Breast epithelium (tissue), 4 donors: ENCODE measurements at places on chromosomes 1 and 21. TPM values are rescaled to one million over a fixed set of nuclear protein-coding genes. Genes with fewer than 3 reads are reported as not detected.

DNA sequence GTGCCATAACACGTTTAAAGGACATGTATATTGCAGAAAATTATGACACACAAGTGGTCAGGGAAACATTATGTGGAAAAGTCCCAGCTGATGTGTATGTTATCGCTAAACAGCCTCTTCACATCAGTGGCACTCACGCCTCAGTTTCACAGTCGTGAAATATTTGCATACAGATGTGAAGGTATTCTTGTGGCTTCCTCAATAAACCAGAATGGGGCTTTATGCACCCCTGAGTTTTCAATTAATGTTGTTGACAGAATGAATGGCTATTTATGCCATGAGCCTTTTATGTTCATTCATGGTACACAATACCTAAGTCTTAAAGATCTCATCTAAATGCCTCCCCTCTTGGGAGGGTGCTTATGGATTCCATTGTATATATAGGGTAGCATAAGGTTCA, 202.1 kb upstream of the ADGRL2 start:
- no peak for DNase-seq
- H3K36me3 ChIP-seq = no peaks in the 10 kb centered on the region
- no peaks in the 10 kb centered on the region for H3K4me1 ChIP-seq
- H3K27me3 ChIP-seq = no peaks in the 10 kb centered on the region
- no peak overlapping the region for H3K4me3 ChIP-seq
- H3K27ac ChIP-seq = no peak overlapping the region

DNA sequence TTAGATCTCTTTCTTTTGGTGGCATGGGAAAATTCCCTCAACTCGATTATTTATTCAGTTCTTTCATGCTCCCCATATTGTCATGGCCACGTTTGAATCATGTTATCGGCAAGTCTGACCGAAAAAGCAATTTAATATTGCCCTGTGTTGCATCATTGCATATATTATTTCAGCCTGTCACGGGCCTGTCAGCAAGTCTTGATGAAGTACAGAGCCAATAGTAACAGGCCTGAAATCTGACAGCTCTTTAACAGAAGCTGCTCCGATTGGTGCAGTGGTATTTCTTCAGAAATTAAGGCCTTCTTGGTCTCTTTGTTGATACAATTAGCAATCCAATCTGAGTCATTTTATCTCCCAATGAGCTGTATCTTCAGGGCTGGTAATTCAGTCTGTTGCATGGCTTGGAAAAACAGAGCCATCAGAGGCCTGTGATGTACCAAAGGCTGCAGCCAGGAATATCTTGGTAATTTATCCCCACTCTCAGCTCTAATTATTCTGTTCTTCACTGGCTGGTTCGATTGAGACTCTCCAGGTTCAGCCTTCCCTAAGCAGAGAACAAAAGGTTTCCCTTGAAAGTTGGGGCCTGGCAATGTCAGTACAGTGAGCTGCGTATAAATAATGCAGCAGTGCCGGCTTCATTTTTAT, 149.5 kb downstream of the FGGY start:
- peaks cover 4% of the 10 kb centered on the region for H3K4me1 ChIP-seq
- no peaks in the 10 kb centered on the region for H3K27me3 ChIP-seq
- no peak overlapping the region for H3K4me3 ChIP-seq
- H3K27ac ChIP-seq = no peak overlapping the region

- DNase-seq = no peak
- no peaks in the 10 kb centered on the region for H3K4me1 ChIP-seq
- no peaks in the 10 kb centered on the region for H3K27me3 ChIP-seq
- no peak overlapping the region for H3K27ac ChIP-seq
Measured at GRCh38 chr1:241964550-241965282, 7.1 kb downstream of the BECN2 start.

The DYRK3 gene
- 7.8 TPM for total RNA-seq

- peak overlapping the region; percentile 88 for H3K27ac ChIP-seq
- H3K27me3 ChIP-seq = no peaks in the 10 kb centered on the region
- H3K36me3 ChIP-seq = no peaks in the 10 kb centered on the region
- peak; percentile 59 for DNase-seq
- H3K4me3 ChIP-seq = peak overlapping the region; percentile 97
Measured at GRCh38 chr1:227318853-227319607, 738 bp upstream of the CDC42BPA start.

- no peaks in the 10 kb centered on the region for H3K36me3 ChIP-seq
- no peaks in the 10 kb centered on the region for H3K27me3 ChIP-seq
- H3K4me1 ChIP-seq = no peaks in the 10 kb centered on the region
Measured at GRCh38 chr1:198102454-198102827, 54.4 kb upstream of the NEK7 start.

- H3K27me3 ChIP-seq = no peaks in the 10 kb centered on the region
- H3K4me1 ChIP-seq = no peaks in the 10 kb centered on the region
- no peaks in the 10 kb centered on the region for H3K36me3 ChIP-seq
- H3K4me3 ChIP-seq = no peak overlapping the region
Measured at GRCh38 chr1:215256936-215257679, 174.6 kb downstream of the KCNK2 start.

- no peaks in the 10 kb centered on the region for H3K27me3 ChIP-seq
- peak overlapping the region; percentile 68 for H3K27ac ChIP-seq
- H3K36me3 ChIP-seq = no peaks in the 10 kb centered on the region
- H3K4me3 ChIP-seq = no peak overlapping the region
- peak; percentile 49 for DNase-seq
Measured at GRCh38 chr1:27509127-27510080, 19.4 kb upstream of the WASF2 start.

GRCh38 chr1:88462488-88463261, 221.4 kb upstream of the PKN2 start:
- H3K27ac ChIP-seq = no peak overlapping the region
- peak overlapping the region; percentile 43 for H3K4me3 ChIP-seq
- no peaks in the 10 kb centered on the region for H3K4me1 ChIP-seq
- H3K27me3 ChIP-seq = no peaks in the 10 kb centered on the region

GRCh38 chr1:18901952-18902522, 318 bp downstream of the ALDH4A1 start:
- no peaks in the 10 kb centered on the region for H3K4me1 ChIP-seq
- H3K4me3 ChIP-seq = peak overlapping the region; percentile 65
- H3K36me3 ChIP-seq = no peaks in the 10 kb centered on the region
- DNase-seq = no peak

DNA sequence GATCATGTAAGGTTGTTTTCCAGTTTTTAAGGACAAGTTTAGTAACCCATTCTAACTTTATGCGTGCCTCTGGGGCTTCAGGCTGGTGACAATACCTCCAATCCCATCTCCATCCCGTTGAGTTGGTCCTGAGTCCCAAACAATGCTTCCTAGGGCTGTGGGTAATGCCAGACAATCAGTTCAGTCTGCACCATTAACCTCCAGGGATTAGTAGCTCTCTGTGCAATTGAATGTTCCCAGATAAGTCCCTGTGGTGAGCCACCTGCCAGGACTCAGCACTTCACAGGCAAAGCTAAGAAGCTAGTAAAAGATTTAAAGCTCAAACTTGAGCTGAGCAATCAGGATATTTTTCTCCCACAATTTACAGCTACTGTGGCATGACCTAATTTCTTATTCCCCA, 462.2 kb upstream of the PTBP2 start:
- DNase-seq = no peak
- H3K4me3 ChIP-seq = no peak overlapping the region
- no peaks in the 10 kb centered on the region for H3K27me3 ChIP-seq
- no peaks in the 10 kb centered on the region for H3K36me3 ChIP-seq
- H3K27ac ChIP-seq = no peak overlapping the region

DNA sequence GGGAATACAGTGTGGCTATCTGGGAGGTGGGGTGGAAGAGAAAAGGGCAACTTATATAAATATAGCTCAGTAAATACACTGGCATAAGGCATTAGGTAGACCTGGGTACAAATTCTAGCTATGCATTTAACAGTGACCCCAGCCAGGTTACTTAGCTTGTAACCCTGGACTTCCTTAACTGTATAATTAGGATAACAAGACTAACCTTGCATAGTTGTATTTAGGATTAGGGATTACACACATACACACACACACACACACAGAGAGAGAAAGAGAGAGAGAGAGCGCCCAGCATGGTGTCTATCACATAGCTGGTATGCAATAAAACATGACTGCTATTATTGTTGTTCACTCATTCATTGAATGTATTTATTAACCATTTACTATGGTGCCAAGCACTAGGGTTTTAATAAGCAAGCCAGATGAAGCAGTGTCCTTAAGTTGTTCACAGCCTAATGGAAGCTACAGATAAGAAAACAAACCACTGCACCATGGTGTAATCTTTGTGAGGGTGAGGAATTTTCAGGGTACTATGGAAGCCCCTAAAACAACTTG, 251.4 kb downstream of the ZNF648 start:
- no peaks in the 10 kb centered on the region for H3K36me3 ChIP-seq
- no peak overlapping the region for H3K27ac ChIP-seq
- H3K27me3 ChIP-seq = no peaks in the 10 kb centered on the region

DNA sequence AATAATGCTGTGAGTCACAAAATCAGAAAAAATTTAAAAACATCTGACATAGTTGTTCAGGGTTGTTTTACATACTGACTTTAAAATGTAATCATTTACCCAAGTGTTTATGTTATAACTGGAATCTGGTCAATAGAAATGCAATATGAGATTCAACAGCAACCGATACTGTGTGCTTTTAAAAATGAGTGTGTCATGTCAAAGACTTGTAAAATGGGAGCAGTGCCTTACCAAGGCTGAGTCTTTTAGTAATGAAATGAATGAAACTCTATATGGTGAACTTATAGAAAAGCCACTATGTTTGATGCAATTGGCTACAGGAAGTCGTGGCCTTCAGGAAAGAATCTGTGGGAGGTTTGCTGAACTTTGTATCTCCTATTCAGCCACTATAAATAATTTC, 570.2 kb downstream of the DPYD start:
- no peaks in the 10 kb centered on the region for H3K27me3 ChIP-seq
- H3K4me3 ChIP-seq = no peak overlapping the region
- no peaks in the 10 kb centered on the region for H3K4me1 ChIP-seq
- no peak for DNase-seq

DNA sequence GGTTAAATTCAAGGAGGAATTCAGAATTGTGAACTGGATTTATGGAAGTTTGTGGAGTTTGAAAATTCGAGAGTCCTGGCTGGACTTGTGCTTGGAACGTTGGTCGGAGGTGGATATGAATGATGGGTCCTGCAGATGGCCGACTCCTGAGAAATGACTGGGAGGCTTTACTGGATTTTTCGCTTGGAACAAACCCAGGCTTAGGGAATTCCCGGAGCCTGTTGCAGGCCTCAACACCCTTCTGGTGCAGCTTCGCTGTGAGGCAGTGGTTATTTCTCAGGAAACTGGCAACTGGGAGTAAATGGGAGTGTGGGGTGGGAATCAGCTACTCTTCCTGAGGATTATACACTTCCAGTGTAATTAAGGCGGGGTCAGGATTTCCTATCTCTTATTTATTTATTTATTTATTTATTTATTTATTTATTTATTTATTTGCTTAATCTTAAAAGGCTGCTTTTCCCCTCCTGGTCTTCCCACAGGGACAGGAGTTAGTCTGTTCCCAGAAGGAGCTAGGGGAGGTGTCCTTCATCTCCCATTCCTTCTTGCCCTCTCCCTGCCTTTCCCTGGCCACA, 21.1 kb downstream of the MAPKAPK2 start:
- peak overlapping the region; percentile 74 for H3K27ac ChIP-seq
- H3K4me1 ChIP-seq = peaks cover 21% of the 10 kb centered on the region
- no peaks in the 10 kb centered on the region for H3K36me3 ChIP-seq
- DNase-seq = no peak

The KRTAP21-2 gene
- not detected for total RNA-seq

The SH2D1B gene
- total RNA-seq = not detected

GRCh38 chr1:203120325-203121153, 7.0 kb upstream of the ADORA1 start:
- H3K4me1 ChIP-seq = no peaks in the 10 kb centered on the region
- DNase-seq = no peak
- H3K27me3 ChIP-seq = no peaks in the 10 kb centered on the region
- H3K27ac ChIP-seq = no peak overlapping the region

DNA sequence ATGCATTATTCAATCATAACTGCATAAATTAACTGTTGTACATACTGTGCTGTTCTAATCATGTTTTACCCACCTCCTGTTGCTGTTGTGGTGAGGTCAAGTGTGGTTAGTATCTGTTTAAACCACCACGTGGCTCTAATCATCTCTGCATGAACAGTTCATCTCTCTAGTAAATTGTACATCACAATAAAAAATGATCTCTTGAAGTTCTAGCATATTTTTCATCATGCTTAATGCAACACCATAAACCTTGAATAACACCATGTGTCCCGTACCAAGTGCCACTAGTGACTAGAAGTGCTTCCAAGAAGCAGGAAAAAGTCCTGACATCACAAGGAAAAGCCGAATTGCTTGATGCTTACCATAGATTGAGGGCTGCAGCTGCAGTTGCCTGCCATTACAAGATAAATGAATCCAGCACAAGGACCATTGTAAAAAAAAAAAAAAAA, 51.7 kb downstream of the SNRPE start:
- no peak overlapping the region for H3K4me3 ChIP-seq
- H3K4me1 ChIP-seq = no peaks in the 10 kb centered on the region
- H3K27ac ChIP-seq = no peak overlapping the region
- H3K27me3 ChIP-seq = no peaks in the 10 kb centered on the region

- no peaks in the 10 kb centered on the region for H3K27me3 ChIP-seq
- no peak overlapping the region for H3K4me3 ChIP-seq
- H3K27ac ChIP-seq = no peak overlapping the region
- H3K4me1 ChIP-seq = peaks cover 7% of the 10 kb centered on the region
- no peaks in the 10 kb centered on the region for H3K36me3 ChIP-seq
Measured at GRCh38 chr1:227942021-227942715, 5.6 kb downstream of the WNT9A start.

The IL20 gene
- not detected for total RNA-seq

The CNR2 gene
- under 0.01 TPM for total RNA-seq

DNA sequence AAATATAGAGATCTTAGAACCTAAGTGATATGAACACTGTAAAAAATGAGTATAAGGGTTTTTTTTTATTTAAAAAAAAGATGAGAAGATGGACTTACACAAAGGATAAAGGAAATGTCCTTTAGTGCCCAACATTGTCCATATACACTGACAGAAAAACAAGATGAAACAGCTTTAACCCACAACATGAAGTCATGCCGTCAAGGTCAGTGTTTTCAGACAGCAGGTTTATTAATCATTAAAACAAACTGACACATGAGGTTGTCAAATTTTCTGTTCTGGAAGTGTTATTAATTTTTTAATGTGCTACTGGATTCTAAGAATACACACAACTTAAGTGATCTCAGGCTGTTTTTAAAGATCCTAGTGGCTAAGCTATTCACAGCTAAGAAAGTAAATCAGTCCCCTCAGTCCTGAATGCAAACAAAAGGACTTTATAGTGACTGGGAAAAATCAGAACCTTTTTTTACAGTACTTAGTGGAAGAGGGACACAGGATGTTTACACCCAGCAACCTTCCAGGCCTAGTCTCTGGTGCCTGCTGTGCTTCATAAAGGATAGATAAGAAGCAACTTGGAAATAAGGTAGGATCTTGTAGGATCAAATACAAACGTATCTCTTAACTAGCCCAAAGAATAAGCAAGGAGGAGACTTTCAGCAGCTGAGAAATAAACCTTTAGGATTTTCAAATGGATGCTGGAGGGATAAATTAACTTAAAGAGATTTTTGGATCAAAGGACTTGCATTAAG, 21.9 kb upstream of the PKN2 start:
- H3K27ac ChIP-seq = no peak overlapping the region
- no peaks in the 10 kb centered on the region for H3K27me3 ChIP-seq
- DNase-seq = no peak
